ENCODE measurements at places on chromosomes 4 and X.

DNA sequence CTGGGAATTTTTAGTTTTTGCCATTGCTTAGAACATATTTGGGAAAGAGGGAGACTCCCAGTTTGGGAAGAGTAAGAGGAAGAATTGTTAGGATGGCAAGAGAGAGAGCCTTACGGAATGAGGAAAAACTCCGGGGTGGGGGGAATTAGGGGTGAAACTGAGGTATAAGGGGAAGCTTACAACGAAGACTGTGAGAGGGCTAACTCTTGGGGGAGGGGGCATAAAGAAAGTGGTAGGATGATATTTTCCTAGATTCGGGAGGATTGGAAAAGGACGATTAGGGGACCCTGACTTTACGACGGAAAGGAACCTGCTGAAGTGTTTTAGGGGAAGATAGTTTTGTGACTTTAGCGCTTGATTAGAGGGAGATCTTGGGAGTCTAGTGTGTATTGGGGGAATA is 86.2 kb upstream of the HPRT1 start:
- DNase-seq: no peak

GRCh38 chr4:185346975-185347601 is 48.6 kb downstream of the LRP2BP start:
- DNase-seq: no peak

GRCh38 chr4:168318266-168318895 is at the start of gene DDX60:
TSS of gene DDX60 (minus strand) at chr4:168318752. CDS start at chr4:168311259, 7,493 bp downstream.
- DNase-seq: peak; percentile 21

- DNase-seq: no peak
Measured at GRCh38 chrX:118115953-118116712, 477 bp downstream of the KLHL13 start.

- no peak for DNase-seq
Measured at GRCh38 chr4:80492761-80493160, 157.2 kb downstream of the CFAP299 start.

- DNase-seq: no peak
Measured at GRCh38 chr4:31005037-31005436, 284.9 kb downstream of the PCDH7 start.

GRCh38 chr4:10694151-10694827 is 9.7 kb upstream of the CLNK start:
- DNase-seq: no peak

GRCh38 chr4:176981551-176981950 is 188.8 kb upstream of the VEGFC start:
- DNase-seq: no peak

Data from NCI-H1436 treated with DMSO at 0.1 percent for 48 hours (cell line).